Fibroblast of gingiva (primary cell): ENCODE measurements at places on chromosomes 7 and 10.

GRCh38 chr7:102251531-102252365 lies 34.9 kb upstream of the SH2B2 start:
- no peak for DNase-seq

- DNase-seq: no peak
Measured at GRCh38 chr10:47237316-47238260, 62.4 kb upstream of the GDF10 start.

- peak; percentile 27 for DNase-seq
Measured at GRCh38 chr7:6558837-6559236, 7.6 kb upstream of the GRID2IP start.

DNA sequence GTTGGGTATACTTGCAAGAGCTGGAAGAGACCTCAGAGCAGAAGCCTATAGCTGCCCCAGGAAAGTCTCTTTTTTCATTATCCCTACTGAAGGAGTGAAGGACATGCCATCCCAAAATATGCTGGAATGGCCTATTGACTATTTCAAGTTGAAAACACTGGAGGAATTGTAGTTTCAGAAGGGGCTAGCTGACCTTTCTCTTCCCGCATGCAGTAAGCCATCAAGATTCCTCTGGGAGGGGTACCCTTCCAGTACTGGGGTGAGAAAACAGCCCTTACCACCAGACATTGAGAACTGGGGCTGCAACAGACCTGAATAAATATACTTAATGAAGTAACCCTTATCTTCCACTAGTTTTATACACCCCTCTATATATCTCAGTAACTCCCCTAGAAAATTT lies 41.7 kb downstream of the CHCHD3 start:
- no peak for DNase-seq

- DNase-seq: no peak
Measured at GRCh38 chr7:138186951-138187351, 110.7 kb downstream of the AKR1D1 start.

DNA sequence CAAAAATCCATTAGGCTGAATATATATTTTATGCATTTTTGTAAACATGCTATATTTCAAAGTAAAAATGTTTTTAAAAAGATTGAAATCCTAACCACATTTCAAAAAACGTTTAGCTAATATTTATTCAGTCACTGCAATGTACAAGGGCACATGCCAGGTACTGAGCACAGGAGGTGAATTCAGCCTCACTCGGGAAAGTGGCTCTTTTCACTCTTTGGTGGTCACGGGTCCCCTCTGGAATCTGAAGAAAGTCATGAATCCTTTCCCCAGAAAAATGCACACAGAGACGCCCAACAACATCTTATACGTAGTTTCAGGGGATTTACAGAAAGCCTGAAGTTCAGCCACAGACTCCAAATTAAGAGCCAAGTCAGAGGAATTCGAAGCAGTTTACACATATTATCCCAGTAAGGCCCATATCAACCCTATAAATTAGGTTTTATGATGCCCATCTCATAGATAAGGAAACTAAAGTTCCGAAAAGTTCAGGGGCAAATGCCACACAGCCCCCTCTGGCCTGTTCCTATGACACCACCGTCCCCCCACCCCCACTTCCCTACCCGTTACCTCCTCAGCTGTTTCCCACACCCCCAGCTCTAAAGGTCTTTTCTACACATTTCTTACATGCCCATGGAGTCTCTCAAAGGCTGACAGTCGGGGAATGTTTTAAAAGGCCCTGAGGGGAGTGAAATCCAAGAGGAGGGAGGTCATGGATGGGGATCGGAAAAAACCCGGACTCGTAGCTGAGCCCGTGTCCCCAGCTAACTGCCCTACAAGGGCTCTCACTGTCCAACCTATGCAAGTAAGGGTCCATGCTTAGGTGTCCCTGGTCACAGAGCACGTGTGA lies 9.6 kb upstream of the SVOPL start:
- DNase-seq: no peak

DNA sequence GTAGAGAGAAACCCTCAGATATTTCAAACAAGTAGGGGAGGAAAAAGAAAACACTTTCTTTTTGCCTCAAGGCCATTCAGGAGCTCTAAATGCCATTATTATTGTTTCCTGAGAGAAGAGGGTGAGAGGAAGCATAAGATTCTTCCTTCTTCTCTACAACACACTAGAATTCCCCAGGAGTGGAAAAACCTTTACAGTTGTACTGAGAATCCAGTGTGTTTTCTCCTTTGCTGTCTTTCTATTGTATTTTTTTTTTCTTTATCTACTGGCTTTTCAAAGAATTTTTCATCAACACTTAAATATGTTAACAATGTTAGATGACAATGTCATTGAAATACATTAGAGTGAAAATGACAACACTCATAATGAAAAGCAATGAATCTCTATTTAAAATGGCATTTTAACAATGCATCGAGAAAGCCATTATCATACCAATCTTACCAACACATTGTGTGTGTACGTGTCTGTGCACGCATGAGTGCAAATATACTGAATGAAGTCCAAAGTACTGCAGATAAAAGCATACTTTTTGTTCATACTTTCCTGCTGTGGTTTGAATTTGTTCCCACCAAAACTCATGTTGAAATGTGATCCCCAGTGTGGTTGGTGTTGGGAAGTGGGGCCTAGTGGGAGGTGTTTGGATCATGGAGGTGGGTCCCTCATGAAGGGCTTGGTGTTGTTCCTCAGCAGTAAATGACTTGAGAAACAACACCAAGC lies 24.2 kb upstream of the MACC1 start:
- DNase-seq: peak; percentile 96

- peak; percentile 68 for DNase-seq
Measured at GRCh38 chr7:50418086-50418515, 32.0 kb downstream of the FIGNL1 start.

DNA sequence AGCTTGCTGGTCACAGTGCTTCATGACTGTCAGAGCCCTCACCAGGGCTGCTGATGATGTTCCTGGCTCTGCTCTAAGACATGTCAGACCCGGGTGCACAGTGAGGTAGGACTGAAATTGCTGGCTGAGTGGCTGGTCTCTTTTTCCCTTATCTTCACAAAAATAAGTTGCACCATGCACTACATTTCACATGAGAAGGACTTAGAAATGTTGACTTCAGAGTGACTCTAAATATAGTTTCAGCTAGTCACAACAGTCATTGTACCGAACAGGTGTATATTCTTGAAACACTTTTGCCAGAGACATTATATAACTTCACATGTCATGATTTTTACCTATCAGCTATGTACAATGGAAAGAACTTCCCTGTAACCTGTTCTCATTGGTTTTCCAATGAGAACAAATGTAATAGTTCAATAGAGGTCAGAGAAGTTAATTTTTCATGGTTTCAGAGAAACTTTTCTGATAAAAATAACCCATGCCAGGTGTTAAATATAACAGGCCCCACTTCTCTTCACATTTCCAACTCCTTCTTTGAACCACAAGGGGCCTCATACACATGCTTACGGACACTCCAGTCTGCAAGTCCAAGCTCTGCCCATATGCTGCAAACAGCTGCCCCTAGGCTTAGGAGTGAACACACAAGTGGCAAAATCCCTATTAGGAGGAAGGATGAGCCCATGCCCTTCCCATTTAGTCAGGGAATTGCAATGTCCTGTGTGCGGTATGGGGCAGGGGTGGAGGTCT lies 115.6 kb downstream of the CDK6 start:
- no peak for DNase-seq

GRCh38 chr10:118568327-118568848 lies 27.1 kb downstream of the PRLHR start:
- DNase-seq: peak; percentile 49

- peak; percentile 29 for DNase-seq
Measured at GRCh38 chr10:89074120-89074519, 83.5 kb downstream of the FAS start.

DNA sequence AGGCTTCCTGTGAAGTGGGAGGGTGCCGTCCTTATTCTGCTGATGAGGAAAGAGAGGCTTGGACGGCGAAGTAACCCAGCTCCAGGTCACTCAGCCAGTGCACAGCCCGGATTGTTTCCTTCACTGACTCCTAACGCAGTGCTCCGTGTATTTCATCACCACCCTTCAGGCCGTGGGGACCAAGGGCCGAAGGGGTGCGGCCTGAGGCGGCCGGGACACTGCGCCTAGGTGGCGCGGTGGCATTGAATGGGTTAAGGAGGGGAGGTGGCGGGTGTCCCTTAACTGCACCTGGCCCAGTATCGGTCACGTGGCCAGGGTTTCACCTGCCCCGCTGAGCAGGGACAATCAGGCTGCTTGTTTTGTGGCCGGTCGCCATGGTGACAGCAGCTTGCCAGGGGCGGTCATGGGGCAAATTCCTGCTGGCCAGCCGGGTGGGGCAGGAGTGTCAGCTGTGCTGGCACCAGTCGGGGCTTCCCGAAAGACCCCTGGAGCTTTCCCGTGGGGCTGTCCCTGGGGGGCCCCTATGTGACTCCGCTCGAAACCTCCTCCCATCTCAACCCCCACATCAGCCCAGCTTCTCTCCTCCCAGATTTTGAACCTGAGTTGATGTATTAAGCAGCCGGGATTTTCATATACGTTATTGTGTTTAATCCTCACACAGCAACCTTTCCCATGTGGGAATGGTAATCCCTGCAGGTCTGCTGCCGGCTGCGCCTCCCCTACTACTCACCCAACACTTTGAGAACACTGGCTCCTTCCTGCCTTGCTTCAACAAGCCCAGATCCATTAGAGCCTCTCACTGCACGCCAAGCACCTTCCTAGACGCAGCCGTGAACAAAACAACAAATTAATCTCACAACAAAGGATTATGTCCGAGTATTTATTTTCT lies 4.4 kb upstream of the ABHD11 start:
- no peak for DNase-seq

GRCh38 chr10:120593693-120594092 lies 136.7 kb downstream of the PLPP4 start:
- no peak for DNase-seq

DNA sequence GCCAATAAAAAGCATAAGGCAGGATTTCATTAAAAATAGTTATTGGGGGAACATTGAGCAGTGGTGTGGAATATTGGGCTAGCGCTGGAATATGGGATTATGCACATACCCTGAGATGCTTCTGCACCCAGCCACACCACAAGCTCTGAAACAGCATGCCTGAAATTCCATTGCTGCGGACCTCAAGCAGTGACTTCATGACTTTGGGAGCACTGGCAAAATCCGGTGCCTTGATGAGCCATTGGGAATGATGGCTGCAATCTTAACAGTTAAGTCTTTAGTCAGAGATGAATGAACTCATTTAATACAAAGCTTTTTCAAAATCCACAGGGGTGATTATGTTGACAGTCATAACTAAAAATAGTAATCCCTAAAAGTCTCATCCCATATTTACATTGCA lies 274.7 kb upstream of the MTPN start:
- no peak for DNase-seq

- no peak for DNase-seq
Measured at GRCh38 chr7:380711-381210, 90.8 kb downstream of the FOXL3 start.

DNA sequence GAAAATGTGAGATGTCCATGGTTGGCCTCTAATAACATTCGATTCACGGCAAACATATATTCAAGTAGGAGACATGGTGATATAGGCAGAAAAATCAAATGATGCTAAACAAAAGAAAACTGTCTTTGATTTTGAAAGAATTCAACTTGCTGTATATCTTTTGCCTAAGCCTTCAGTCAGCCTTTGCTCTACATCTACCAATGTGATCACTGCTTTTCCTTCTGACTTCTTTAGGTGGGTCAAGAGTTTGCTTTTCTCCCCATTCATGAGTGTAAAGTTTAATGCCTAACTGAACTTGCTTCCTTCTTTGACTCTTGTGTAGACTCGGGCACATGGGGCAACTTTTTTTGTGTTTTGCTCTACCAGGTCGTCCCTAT lies 417 bp upstream of the HIF1AN start:
- DNase-seq: no peak

DNA sequence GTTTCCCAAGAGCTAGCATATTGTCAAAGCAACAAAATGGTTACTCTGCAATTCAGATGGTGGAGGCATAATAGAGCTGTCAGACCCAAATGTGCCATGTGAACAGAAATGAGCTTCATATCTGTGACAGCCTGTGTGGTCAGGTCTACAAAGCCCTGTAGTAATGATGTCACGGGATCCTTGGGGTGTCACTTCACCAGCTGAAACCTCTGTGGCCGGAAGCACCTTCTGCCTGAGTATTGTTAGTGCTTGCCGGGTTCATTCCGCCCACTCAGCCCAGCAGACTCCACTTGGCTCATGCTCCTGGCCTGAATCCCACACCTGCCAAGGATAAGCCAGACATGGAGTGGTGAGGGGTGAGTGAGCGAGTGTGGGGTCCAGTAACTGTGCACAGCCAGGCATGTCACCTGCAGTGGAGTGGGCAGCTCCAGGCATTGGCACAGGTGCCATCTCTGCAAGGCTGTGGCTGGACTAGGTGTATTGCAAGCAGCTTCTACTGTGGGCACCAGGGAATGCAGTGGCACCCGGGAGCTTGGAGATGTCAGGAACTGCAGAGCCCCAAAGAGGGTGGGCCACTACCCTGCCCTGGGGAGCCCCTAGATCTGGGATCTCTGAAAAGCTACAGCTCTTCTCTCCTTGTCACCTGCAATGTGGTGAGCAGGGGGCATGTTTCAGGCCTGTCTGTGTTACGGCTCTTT lies 341.9 kb upstream of the CHRM2 start:
- no peak for DNase-seq

DNA sequence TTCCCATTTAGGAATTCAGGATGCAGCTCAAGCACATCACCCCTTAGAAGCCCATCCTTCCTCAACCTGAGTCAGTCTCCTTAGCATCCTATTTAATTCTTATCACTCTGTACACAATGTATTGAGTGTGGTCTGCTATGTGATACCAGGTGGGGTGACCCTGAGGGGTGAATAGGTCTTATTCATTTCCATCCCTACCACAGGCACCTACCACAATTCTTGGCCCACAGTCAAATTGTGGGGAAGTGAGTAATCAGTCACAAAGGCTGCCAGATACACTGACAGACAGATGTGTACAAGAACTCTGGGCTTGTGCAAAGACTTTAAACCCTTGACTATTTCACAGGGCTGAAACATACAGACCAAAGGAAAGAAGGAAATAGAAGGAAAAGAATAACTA lies 560.5 kb downstream of the PARD3 start:
- DNase-seq: peak; percentile 10

DNA sequence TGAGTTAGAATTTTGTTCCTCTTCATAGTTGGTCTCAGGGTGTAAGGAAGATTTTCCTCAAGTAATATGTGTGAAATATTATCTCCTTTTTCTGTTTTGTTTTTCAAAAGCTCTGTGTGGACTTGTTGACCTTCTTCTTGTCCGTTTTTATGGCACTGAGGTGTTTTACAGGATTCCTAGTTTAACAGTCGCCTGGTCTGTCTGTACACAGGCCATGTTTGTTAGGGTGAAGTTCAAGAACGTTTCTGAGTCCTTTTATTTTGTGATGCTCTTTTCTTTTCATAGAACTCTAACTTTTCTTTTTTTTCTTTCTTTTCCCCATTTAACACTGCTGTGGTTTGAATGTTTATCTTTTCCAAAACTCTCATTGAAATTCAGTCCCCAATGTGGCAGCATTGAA lies 18.5 kb downstream of the TACC2 start:
- no peak for DNase-seq

GRCh38 chr10:95290461-95291364 lies at the start of gene PDLIM1:
Gene PDLIM1, minus strand, starts transcription at chr10:95291003. Its CDS starts 88 bp downstream, at chr10:95290915.
- peak; percentile 67 for DNase-seq

- no peak for DNase-seq
Measured at GRCh38 chr7:83652481-83652880, 3.5 kb upstream of the SEMA3E start.
